ENCODE measurements at places on chromosomes 7 and 10.

GRCh38 chr7:11221984-11222383, 248.3 kb downstream of the PHF14 start:
- no peak for DNase-seq

DNA sequence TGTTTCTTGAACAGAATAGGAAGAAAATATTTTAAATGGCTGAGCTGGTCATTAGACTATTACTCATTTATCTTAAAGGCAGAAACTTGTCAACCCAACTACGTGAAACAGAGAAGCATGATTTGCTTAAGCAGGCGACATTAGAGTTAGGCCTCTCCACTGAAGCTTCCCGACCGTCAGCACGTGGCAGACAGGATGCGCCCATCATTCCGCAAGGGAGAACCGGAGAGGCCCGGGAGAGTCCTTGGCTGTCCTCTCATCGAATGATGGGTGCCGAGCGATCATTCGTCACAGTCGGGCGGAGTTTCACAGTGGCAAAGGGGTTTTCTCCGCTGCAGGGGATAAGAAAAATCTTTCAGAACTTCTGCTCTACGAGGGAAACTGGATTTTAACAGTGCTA, 11.8 kb downstream of the BRI3 start:
- DNase-seq = no peak

- no peak for DNase-seq
Observed at GRCh38 chr10:7872041-7872442, 53.7 kb downstream of the TAF3 start.

- DNase-seq = no peak
Observed at GRCh38 chr7:104992306-104992705, 21.7 kb upstream of the KMT2E start.

- no peak for DNase-seq
Observed at GRCh38 chr10:43691485-43691884, 42.8 kb upstream of the ZNF32 start.

DNA sequence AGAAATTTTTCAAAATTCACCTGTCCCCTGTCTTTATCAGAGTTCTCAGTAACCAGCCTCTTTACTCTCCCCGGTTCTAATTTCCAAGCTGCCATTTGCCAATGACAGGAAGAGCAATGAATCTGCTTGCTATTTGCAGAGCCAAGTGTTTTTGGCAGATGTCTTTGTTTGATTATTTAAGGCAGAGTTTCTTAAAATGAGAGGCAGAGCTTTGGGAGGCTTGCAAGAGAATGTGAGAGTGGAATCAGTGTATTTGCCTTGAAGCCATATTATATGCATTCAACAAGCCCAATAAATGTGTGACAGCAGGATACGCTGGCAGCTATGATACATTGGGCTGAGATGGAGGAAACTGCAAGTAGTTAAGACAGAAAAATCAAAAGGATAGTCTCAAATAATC, 196.5 kb downstream of the PHF14 start:
- DNase-seq = no peak

DNA sequence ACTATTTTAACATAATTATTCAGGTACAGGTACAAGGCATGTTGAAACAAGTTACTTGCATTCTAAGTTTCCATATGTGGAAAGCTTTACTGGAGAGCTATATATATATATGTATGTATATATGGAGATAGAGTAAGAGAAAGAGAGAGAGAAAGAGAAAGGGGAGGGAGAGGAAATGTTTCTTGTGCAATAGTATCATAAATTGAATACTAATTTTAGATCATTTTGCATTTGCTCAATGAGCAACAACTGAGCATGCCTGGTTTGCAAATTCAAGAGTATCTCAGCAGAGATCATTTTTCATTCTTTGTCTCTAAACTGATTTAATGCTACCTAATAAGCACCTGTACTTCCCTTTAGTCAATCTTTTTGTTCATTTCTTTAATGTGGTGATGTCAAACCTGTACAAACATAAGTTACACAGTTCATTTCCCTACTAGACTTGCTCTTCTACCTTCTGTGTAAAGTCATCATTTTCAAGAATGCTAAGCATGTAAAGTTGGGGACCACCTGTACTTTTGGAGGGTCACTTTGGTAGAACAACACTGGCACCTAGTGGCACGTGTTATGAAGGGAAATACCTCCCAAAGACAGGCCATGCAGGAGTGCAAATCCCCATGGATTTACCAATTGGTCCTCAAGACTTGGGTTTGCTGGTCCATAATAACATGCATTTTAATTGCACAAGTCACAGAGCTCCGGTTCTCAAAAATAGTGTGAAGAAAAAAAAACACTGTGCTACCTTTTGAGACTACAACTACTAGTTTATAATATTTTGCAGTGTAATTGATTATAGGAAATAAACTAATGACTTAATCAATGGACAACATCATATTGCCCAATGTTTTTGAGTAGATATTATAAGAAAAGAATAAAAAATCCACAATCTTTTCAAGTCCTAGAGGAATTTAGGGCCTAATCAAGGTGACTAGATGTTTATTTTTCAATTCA, 431.2 kb upstream of the IGFBP3 start:
- no peak for DNase-seq

- DNase-seq = no peak
Observed at GRCh38 chr7:20296901-20297300, 33.8 kb upstream of the ITGB8 start.

GRCh38 chr7:118754608-118755007, 530.1 kb downstream of the ANKRD7 start:
- no peak for DNase-seq

- DNase-seq = no peak
Observed at GRCh38 chr10:6543431-6544005, 36.6 kb downstream of the PRKCQ start.

DNA sequence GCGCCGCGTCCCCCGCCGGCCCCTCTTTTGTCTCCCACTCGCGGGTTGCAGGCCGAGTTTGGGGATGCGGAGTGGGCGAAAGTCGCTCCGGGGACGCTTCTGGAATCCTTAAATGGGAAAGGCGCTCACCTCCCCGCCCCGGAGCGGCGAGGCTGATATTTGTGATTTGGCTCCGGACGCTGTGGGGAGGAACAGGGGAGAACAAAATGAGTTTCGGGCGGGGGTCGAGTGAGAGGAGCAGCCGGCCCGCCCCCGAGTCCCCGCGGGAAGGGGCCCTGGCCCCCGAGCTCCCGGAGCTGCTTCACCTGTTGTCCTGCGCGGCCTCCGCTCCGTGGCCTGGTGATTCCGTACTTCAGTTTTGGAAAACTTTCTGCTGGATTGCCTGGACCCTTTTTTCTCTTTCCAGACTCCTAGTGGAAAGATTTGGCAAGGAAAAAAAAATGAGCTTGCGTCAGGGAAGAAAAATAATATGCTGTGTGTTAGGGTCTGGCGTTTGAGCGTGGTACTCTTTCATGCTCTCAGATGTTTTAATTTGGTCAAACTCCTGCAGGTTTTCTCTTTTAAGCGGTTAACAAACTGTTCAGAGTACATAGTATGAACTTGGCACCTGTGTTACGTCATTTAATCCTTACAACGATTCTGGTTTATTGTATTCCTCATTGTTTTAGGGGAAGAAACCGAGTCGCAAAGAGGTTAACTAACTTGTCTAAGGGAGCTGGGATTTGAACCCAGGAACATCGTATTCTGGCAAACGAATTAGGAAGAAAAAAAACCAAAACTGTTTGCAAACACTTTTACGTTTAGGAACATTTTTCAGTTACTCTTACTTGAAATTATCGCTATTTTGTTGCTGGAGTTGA, 924 bp downstream of the BMPR1A start:
- DNase-seq = no peak

GRCh38 chr10:101292194-101293006, 61.6 kb upstream of the BTRC start:
- DNase-seq = peak; percentile 40

DNA sequence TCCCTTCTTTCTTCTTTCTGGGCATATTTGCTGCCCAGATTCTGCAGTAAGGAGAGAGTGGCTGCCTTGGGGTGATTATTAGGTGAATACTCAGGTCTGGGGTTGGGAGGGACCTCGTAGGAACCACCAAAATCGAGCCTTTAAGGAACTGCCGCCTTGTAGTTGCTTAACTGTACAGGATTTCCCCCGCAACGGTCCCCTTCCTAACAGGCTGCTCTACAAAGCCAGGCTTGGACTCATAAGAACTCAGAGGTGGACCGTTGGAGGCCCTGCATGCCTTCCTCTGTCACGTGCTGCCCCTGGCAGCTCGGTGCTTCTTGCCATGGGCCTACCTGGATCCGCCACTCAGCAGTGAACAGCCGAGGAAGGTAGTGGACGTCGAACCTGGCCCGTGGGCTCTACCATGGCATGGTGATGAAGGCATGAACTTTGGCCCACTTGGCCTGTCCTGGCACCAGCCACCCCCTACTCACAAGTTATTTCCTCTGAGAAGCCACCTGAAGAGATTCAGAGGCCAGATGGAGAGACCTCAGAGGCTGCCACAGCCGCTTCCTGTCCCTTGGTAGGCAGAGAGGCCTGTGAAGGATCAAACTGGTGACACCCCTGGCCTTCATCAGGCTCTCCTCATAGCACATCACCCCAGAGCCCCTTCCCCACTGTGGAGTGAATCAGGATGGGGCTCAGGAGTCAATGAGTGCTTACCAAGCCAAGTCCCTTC, 54.6 kb downstream of the NOD1 start:
- no peak for DNase-seq

DNA sequence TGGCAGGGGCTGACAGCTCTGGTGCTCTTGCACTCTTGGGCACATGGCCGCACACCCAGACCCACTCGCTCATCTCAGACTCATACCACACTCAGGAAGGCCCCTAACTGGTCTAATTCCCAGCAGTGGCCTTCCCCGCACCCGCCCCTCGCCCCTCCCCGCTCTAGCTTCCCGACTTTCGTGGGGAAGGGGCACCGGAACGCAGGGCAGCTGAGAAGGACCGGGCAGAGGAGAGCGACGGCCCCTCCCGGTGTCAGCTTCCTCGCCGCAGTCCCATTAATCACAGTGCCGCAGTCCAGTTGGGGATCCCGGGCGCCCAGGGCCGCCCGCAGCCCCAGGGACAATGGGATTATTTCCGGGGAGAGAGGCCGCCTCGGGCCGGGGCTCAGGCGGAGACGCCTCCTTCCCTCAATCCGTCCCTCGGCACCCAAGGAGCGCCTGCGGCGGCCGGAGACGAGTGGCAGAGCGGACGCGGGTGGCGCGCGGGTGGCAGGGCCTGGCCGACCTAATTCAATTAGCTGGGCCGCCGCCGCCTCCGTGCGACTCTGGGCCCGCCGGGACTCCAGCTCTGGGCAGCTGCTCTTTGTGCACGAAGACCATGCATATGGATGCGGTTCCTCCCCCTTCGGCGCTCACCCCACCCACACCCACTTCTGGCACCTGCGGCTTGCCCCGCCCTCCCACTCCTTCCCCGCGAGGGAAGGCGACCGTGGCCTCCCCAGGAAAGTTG, 7.8 kb upstream of the TLX1 start:
- no peak for DNase-seq

- no peak for DNase-seq
Observed at GRCh38 chr10:34474009-34474376, 341.1 kb downstream of the PARD3 start.

- no peak for DNase-seq
Observed at GRCh38 chr7:6379886-6380285, 67.9 kb downstream of the DAGLB start.

GRCh38 chr10:126663328-126663727, 7.2 kb downstream of the C10orf90 start:
- peak; percentile 65 for DNase-seq

GRCh38 chr7:75762350-75762917, 9.6 kb downstream of the CCL26 start:
- DNase-seq = no peak

- no peak for DNase-seq
Observed at GRCh38 chr7:98236355-98237185, 15.5 kb downstream of the TECPR1 start.

DNA sequence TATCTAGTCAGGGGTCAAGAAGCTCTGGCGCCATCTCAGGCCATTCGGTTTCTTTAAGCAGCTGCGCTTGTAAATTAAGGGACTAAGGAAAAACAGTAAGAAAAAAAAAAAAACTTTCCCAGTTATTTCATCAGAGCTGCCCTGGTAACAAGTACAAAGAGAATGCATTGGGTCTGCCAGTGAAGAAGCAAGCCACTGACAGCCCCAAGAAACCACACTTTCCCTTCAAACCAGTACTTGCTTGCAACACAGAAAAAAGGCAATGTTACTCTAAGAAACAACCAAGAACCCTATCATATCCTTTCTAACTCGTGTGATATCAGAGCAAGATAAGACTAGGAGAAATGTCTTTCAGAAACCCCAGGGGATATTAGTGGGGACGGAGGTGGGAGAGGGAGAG, 40.6 kb upstream of the AOAH start:
- no peak for DNase-seq

DNA sequence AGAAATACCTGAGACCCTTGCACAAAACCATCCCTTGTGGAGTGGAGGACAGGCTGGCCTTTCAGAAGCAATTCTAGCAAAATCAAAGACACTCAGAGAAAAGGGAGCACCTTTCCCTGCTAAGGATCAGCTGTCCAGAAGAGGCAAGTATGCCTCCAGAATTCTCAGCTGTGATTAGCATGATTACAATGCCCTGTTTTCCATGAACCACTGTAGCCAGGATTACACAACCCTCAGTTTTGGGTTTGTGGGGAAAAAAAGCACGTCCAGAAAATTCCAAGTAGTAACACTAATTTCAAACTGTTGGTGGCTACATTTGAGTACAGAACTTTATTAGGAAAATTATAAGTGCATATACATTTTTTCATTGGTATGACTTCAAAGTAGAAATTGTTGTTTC, 15.0 kb downstream of the CXCL12 start:
- no peak for DNase-seq

DNA sequence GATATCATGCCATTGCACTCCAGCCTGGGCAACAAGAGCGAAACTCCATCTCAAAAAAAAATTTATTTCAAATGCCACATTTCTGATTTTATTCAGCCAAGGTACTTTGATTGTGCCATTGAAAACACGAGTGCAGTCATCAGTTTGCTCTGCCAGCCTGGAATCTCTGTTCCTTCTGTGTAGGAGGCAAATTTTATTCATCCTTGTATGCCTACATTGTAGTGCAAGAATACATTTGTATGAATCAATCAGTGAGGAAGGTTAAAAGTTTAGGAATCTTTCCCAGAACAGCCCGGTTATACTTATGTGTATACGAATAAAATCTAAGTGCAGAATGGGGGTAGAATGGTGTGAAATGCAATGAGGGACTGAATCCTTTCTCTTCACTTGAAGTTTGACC, 886 bp upstream of the TET1 start:
- no peak for DNase-seq

GRCh38 chr10:101545898-101546297, 42.2 kb downstream of the POLL start:
- DNase-seq = no peak

GRCh38 chr7:73682745-73683055, 553 bp downstream of the DNAJC30 start:
- no peak for DNase-seq

GRCh38 chr7:2107386-2108070, 125.2 kb downstream of the MAD1L1 start:
- peak; percentile 11 for DNase-seq
